ENCODE measurements at places on chromosomes 3 and 15.

DNA sequence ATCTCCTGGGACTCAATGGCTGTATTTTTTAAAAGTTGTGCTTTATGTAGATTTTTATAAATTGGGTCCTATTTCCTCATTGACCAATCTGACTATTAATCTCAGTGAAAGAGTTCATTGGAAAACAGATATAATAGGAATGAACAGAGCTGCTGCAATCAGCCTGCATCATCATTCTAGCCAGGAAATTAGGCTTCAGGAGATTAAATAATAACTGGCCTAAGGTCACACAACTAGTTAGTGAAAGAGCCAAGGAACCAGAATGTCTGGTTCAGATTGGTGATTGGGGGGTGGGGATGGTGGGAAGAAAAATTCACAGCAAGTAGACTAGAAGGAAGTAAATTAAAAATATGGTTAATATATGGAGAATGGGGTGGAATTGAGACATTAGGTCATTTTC is 180.9 kb upstream of the ROPN1 start:
- DNase-seq = no peak

DNA sequence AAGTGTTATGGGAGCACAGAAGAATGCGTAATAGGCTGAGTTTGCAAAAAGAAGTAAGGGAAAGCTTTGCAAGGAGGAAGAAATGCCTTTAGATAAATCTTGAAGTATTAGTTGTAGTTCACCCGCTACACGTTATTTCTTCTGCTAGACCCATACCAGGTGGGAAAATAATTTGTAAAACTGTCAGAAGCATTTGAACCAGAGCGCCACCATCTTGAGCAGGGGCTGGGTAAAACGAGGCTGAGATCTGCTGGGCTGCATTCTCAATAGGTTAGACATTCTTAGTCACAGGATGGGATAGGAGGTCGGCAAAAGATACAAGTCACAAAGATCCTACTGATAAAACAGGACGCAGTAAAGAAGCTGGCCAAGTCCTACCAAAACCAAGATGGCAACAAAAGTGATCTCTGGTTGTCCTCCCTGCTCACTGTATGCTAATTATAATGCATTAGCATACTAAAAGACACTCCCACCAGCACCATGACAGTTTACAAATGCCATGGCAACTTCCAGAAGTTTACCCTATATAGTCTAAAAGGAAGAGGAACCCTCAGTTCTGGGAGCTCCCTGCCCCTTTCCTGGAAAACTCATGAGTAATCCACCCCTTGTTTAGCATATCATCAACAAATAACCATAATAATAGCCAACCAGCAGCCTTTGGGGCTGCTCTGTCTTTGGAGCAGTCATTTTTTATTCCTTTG is 50.0 kb upstream of the ZNF280D start:
- DNase-seq = no peak

DNA sequence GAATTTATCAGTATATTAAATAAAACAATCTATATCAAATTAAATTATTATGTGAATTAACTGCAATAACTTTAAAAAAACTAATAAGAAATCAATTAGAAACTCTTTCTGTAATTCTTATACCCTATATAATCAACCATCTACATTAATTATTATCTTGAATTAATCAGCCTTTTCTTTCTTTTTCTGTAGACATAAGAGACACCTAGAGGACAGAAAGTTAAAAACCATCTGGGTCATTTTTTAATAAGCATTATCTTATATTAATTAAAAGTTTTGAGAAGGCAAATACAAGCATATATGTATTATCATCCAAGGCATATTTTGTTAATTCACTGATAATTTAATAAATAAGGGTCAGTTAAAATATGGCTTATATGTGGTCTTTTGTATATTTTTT is 24.2 kb upstream of the SLC25A26 start:
- DNase-seq = no peak

DNA sequence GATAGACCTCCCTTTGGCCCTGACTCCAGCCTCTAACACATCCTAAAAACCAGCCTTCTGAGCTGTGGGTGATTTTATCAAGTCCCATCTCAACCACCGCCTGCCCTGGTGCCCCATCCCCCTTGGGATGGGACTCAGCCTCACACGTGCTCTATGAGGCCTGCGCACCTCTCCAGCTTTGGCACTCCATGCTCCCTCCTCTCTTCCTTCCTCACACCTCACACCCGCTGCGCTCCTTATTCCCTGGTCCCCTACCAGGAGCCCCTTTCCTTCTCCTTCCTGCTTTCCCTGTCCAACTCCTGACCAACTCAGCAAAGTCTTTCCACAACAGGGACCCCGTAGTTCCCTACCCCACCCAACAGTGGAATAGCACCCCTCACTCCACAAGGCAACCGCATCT is 18.4 kb upstream of the SLC6A1 start:
- DNase-seq = no peak

DNA sequence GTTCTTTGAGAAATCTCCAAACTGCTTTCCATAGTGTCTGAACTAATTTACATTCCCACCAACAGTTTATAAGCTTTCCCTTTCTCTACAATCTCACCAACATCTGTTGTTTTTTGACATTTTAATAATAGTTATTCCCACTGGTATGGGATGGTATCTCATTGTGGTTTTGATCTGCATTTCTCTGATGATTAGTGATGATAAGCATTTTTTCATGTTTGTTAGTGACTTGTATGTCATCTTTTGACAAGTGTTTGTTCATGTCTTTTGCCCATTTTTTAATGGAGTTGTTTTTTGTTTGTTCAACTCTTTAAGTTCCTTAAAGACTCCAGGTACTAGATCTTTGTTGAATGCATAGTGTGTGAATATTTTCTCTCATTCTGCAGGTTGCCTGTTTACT is 116.6 kb upstream of the TSC22D2 start:
- DNase-seq = no peak

DNA sequence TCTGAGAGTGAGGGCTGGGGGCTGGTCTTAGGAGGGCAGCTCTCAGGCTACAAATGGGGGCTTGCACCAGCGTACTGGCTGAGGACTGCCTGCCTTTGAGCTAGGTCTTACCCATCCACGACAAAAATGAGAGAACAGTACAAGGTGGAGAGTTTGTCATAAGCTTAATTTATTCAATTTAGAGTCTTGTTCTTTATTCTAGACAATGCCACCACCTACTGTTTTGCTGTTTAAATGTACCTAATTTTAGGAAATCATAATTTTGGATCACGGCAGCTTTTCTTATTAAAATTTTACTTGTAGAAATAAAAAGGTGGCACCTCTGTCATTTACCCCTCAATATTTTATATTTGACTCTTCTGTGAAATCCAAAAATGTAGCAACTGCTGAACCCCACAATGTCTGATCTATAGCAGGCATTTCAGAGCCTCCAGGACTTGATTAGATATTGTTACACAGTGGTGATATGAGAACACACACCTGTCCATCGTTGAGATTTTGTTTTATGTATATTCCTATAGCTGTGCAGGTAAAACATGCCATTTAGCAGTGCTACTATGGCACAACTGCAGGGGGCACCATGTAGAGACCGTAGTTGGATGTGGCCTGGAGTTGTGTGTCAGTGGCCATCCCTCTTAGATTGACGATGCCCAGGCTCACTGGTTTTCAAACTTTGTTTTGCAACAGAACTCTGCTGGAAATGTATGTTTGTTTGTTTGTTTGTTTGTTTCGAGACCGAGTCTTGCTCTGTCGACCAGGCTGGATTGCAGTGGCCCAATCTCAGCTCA is 88.6 kb downstream of the SLCO3A1 start:
- DNase-seq = no peak

DNA sequence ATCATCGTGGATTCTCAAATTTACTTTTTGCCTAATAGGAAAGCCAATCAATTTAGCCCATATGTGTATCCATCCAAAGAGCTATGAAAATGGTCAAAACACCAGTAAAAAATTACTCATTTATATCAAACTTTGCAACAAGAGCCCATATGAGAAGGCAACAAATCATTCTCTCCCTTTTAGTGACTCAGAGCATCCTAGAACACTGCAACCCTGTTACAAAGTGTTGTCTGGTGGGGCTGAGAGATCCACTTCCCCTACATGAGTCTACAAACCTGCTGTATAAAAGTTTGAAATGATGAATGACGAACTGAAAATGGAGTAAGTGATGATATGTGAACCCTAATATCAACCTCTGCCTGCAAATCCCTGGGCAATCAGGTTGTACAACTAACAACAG is 23.3 kb downstream of the PDZRN3 start:
- DNase-seq = no peak
